Germinal center (tissue), 1 donor: ENCODE measurements at places on chromosomes 2 and 18.

- no peak for DNase-seq
Observed at GRCh38 chr18:78911751-78912283, 67.8 kb upstream of the SALL3 start.

GRCh38 chr2:3585261-3586109, 9.4 kb upstream of the COLEC11 start:
- DNase-seq: no peak

DNA sequence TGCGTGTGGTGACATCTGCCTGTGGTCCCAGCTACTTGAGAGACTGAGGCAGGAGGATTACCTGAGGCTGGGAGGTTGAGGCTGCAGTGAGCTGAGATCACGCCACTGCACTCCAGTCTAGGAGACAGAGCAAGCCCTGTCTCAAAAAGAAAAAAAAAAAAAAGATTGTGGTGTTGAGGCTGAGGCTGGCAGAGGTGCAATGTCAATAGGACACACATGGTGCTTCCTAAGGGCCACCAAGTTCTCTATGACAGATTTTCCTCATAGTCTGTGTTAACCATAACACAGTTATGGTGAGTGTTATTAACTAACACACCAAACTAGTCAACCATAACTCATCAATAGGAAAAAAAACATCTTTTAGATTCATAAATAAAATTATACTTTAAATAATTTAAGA, 494.4 kb downstream of the TMX3 start:
- no peak for DNase-seq

DNA sequence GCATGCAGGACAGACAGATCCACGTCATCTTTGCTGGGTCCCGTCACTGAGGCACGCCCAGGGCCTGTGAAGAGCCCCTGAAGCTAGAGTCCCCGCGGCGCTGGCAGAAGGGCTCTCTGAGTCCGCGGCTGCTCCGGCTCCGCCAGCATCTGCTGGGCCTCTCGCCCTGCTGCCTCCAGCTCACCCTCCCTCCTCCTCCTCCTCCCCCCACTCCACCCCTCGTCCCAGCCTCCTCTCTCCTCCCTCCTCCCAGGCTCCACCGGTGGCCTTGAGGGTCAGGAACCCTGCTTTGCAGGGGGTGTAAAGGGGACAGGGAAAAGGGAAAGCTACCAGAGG, at the start of gene TNS1:
Gene TNS1 (minus strand): TSS at position 151 of the 336 bp plus-strand sequence. CDS start 123 bp downstream, at position 28.
- DNase-seq: no peak

GRCh38 chr18:47263430-47264307, 12.2 kb upstream of the SKOR2 start:
- no peak for DNase-seq

- no peak for DNase-seq
Observed at GRCh38 chr18:59024829-59025228, 114.9 kb upstream of the SEC11C start.

DNA sequence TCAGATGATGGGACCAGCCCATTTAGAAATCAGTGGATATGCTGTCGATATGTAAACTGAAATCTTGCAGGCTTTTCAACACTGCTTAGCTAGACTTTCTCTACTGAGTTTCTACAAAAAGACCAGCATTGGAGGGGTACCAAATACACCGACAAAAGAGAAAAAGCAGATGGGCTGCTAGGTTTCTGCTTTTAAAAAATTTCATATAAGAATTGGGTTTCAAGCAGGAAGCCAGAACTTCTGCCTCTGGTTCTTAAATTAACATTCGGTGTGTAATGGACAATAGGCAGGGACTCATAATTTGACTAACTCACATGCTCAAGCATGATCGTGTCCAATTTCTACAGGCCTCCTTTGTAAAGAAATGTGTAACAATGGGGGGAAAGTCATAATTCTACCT, 3.1 kb downstream of the ARL4C start:
- no peak for DNase-seq

DNA sequence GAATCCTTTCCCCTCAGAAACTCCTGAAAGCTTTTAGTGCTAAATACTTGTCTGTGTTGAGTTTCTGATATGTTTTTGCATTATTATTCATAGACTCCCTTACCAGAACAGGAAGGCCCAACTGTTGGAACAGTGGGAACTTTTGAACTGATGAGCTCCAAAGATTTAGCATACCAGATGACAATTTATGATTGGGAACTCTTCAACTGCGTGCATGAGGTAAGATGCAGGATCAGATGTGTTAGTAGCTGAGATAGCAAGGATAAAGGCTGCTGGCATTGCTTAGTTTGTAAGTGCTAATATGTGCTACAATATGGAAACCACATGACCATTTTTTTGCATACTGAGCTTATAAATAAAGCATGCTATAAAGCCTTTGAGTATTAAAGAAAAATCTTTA, 49.2 kb upstream of the MAP3K20 start:
- DNase-seq: no peak

GRCh38 chr2:6231166-6231565, 539.0 kb downstream of the SOX11 start:
- no peak for DNase-seq

- no peak for DNase-seq
Observed at GRCh38 chr18:45014047-45014501, 333.4 kb downstream of the SETBP1 start.

GRCh38 chr2:181218401-181218821, 238.0 kb downstream of the UBE2E3 start:
- DNase-seq: no peak
